ENCODE measurements at places on chromosomes 4 and X.

- no peak overlapping the region for H3K27ac ChIP-seq
- H3K27me3 ChIP-seq, result no peaks in the 10 kb centered on the region
- no peak overlapping the region for H3K4me3 ChIP-seq
- H3K36me3 ChIP-seq, result no peaks in the 10 kb centered on the region
Observed at GRCh38 chr4:10036807-10037342, 15.6 kb upstream of the SLC2A9 start.

- no peak overlapping the region for H3K4me3 ChIP-seq
- no peak overlapping the region for H3K27ac ChIP-seq
- peaks cover 19% of the 10 kb centered on the region for H3K4me1 ChIP-seq
- no peak for DNase-seq
- H3K36me3 ChIP-seq, result peaks cover 2% of the 10 kb centered on the region
Observed at GRCh38 chrX:3589474-3589873, 124.0 kb downstream of the PRKX start.

- peak overlapping the region; percentile 85 for H3K4me3 ChIP-seq
- H3K36me3 ChIP-seq, result peaks cover 53% of the 10 kb centered on the region
- no peak for DNase-seq
- H3K27me3 ChIP-seq, result no peaks in the 10 kb centered on the region
Observed at GRCh38 chr4:151099976-151100417, 569 bp downstream of the RPS3A start.

- no peaks in the 10 kb centered on the region for H3K36me3 ChIP-seq
- H3K27me3 ChIP-seq, result no peaks in the 10 kb centered on the region
- no peak for DNase-seq
- H3K27ac ChIP-seq, result no peak overlapping the region
- no peak overlapping the region for H3K4me3 ChIP-seq
Observed at GRCh38 chrX:132565273-132565672, 76.4 kb upstream of the MBNL3 start.

DNA sequence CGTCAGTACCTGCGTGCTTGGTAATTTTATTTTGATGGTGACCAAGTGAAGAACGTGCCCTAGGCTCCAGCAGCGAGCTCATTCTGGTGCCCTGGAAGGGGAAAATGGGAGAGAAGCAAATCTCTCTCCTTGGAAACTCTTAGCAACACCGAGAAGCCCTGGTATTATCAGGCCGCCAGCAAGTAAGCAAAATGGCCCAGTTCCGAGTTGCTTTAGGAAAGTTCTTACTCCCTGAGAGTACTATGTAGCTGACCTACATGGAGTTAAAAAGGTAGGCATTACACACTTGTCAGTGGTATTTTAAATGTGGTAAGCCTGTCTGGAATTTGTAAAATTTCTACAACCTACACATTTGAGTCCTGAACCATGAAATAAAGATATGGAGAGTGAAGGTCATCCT lies 146.4 kb downstream of the CPEB2 start:
- no peak for DNase-seq
- no peaks in the 10 kb centered on the region for H3K36me3 ChIP-seq
- H3K27me3 ChIP-seq, result no peaks in the 10 kb centered on the region
- H3K4me1 ChIP-seq, result peaks cover 2% of the 10 kb centered on the region
- H3K4me3 ChIP-seq, result no peak overlapping the region

DNA sequence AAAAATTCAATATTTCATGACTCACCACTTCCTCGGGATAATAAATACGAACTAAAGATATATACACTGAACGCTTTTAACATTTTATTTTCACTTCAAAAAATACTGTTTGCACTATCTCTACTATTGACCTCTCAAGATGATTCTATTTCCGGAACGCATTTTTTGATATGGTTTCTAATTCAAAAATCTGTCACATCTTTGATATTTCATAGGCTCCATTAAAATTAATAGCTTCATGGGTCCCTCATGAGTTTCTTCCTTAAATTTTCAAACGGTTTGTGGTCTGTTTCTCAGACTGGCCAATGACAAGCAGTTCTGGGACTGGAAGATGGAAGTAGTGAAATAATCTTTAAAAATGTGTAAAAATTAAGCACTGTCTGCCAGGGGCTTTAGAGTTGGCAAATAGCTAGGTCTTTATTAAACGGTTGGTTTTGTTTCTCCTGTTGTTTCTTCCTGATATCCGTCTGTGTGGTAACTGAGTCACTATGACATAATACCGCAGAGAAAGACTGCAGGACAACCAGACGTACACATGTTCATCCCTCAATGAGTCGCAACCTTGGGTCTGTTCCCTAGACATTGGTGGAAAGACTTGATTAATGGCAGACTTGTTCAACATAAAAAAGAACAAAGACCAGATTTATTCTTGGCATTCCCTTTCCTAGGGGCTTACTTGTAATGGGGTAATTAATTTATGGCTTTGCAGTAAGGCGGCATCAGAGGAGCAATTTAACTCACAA lies 133.8 kb downstream of the PALLD start:
- H3K36me3 ChIP-seq, result no peaks in the 10 kb centered on the region
- DNase-seq, result no peak
- peaks cover 65% of the 10 kb centered on the region for H3K27me3 ChIP-seq
- H3K27ac ChIP-seq, result no peak overlapping the region
- H3K4me1 ChIP-seq, result peaks cover 20% of the 10 kb centered on the region

DNA sequence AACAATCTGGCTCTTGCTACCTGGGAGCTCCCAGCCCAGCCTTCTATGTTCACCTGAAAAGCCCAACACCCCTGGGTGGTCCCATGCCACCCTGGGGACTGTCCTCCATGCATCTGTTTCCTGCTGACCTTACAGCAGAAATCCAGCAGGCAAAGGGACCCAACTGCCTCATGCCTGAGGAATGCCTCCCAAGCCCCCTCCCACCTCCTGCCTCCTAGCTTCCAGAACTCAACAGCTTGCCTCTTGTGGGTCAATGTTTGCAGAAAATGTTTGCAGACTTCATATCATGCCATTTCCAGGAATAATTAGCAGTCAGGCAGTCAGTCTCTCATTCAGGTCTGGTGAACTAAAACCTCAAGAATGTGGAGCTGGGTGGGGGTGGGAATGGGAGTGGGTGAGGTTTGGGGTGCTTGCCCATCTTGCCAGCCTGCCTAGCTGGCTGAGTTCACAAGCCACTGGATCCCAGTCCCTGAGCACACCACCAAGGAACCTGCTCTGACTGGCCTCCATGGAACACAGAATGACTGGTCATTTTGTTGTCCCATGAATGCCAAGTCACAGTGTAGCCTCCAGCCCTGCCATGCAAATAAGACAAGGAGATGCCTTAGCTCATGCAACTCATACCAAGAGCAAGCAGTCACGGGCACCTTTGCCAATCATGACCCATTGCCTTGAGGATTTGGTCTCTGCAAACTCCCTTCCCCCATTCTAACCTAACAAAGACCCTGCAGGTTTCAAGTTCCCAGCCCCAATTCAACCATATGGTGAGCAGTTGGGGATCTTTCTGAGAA lies 12.1 kb upstream of the PLAC1 start:
- peaks cover 2% of the 10 kb centered on the region for H3K36me3 ChIP-seq
- peaks cover 7% of the 10 kb centered on the region for H3K4me1 ChIP-seq
- H3K27me3 ChIP-seq, result no peaks in the 10 kb centered on the region
- DNase-seq, result no peak
- no peak overlapping the region for H3K4me3 ChIP-seq

DNA sequence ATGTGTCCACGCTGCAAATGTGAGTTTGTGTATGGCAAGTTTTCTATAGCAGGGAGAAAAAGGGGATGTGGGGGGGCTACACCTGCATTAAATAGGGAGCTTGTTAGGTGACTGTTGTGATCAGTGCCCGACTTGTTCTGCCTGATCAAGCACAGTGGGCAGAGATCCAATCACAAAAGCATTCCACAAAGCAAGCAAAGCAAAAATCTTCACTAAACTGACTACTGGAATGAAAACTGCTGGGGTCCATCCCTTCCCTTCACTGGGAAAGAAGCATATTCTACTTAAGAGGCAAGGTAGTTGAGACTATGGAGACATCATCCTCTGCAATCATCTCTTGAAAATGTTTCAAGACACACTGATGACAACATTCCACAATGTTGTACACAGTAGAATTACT lies 5.2 kb downstream of the IRS4 start:
- no peak overlapping the region for H3K4me3 ChIP-seq
- H3K36me3 ChIP-seq, result no peaks in the 10 kb centered on the region
- no peak overlapping the region for H3K27ac ChIP-seq
- DNase-seq, result no peak
- peaks cover 24% of the 10 kb centered on the region for H3K27me3 ChIP-seq
- no peaks in the 10 kb centered on the region for H3K4me1 ChIP-seq

GRCh38 chr4:23789762-23790161 lies 100.1 kb downstream of the PPARGC1A start:
- no peaks in the 10 kb centered on the region for H3K36me3 ChIP-seq
- no peaks in the 10 kb centered on the region for H3K27me3 ChIP-seq
- DNase-seq, result no peak
- no peak overlapping the region for H3K27ac ChIP-seq
- no peak overlapping the region for H3K4me3 ChIP-seq

DNA sequence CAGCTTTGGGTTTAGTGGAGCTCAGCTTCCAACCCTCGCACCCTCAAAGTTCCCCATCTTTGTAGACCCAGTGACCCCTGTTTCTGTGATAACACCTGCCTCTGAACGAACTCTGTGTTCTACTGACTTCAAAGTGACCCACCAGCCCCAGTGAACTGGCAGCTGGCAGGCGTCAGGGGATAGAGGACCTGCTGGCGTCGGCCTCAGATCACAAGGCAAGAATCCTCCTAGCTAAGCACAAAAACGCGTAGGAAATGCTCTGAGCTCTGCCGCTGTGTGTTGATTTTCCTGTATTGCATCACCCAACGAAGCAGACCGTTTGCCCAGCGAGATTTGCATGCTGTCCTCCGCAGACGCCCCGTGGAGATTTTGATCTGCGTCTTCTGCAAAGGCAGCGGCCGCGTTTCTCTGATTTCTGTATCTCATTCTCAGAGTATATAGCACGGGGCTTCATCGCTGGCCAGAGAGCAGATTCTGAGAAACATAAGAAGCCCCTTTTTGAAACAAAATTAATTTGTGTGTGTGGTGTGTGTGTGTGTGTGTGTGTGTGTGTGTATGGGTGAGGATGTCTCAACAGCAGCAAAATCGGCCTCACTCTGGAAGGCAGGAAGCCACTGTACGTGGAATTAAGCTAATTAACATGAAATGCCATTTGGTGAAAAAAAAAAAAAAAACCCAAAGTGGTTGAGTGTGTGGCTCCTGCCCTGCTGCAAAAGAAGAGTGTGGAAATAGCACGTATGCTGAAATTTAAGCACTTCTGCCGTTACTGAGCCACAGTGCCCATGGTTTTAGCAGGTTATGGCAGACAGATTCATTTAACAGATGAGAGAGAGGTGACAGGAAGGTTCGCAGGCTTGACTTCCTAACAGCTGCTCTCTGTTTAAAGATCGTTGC lies 29.2 kb upstream of the ASMTL start:
- peak overlapping the region; percentile 100 for H3K27ac ChIP-seq
- H3K27me3 ChIP-seq, result no peaks in the 10 kb centered on the region
- peaks cover 84% of the 10 kb centered on the region for H3K4me1 ChIP-seq
- peak; percentile 88 for DNase-seq
- H3K4me3 ChIP-seq, result peak overlapping the region; percentile 72

DNA sequence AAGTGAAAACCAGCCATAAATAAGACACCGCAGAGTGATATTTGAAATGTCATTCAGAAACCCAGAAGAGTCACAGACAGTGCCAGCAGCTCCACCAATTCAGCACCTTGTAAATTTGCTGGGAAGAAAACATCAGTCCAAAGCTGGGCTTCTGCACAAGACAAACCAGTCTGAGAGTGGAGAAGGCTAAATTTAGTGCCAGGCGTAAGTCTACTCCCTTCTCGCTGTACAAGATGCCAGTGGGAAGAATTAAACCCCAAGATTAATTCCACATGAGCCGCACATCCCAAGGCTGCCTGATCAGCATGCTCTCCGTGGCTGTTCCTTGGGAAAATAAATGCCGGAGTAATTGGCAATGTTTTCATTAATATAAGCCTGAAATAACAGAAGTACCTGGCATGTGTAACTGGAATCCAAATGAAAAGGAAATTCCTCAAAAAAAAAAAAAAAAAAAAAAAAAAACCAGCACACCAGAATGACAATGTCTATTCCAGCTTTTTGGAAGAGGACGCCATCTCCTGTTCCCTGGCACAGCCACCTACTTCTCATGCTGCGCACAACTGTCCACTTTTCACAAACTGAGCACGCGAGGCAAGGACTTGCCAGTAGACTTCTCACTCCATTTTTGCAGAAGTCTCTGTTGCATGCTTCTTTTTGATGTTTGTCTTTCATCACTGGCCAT lies 95.5 kb downstream of the NSUN7 start:
- no peaks in the 10 kb centered on the region for H3K36me3 ChIP-seq
- no peak overlapping the region for H3K4me3 ChIP-seq
- no peak overlapping the region for H3K27ac ChIP-seq

GRCh38 chrX:21155916-21156315 lies 218.3 kb upstream of the CNKSR2 start:
- DNase-seq, result no peak
- no peaks in the 10 kb centered on the region for H3K4me1 ChIP-seq
- no peaks in the 10 kb centered on the region for H3K36me3 ChIP-seq
- no peak overlapping the region for H3K4me3 ChIP-seq

DNA sequence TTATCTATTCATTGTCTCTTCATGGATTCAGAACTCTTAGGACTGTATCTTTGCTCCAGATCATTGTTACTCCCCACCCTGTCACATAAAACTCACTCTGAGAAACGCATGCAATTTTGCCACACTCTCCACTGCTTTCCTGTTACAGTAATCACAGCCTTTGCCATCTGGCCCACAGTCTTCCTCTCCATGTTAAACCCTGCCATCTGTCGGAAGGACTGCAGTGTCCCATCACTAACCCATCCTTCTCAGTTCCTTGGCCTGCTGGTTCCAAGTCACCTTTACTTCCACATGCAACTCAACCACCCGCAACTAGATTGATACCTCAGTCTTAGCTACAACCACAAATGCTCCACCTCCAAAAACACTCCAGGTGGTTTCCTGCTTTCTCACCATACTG lies 308.7 kb upstream of the FAM241A start:
- H3K4me1 ChIP-seq, result no peaks in the 10 kb centered on the region
- H3K36me3 ChIP-seq, result no peaks in the 10 kb centered on the region
- H3K27me3 ChIP-seq, result no peaks in the 10 kb centered on the region
- no peak for DNase-seq

- no peaks in the 10 kb centered on the region for H3K27me3 ChIP-seq
- H3K4me1 ChIP-seq, result peaks cover 19% of the 10 kb centered on the region
- DNase-seq, result no peak
Observed at GRCh38 chr4:152325831-152326230, 210.1 kb downstream of the FBXW7 start.

- DNase-seq, result no peak
- no peaks in the 10 kb centered on the region for H3K4me1 ChIP-seq
- H3K4me3 ChIP-seq, result no peak within 1 kb of the TSS
- no peaks in the 10 kb centered on the region for H3K27me3 ChIP-seq
Observed at GRCh38 chrX:33211356-33212260, at the start of gene DMD. Gene DMD (minus strand): TSS chrX:33211549. CDS start chrX:33211312, 237 bp downstream.

- H3K4me1 ChIP-seq, result no peaks in the 10 kb centered on the region
- no peak for DNase-seq
- peaks cover 16% of the 10 kb centered on the region for H3K27me3 ChIP-seq
- H3K36me3 ChIP-seq, result no peaks in the 10 kb centered on the region
- H3K27ac ChIP-seq, result no peak overlapping the region
- H3K4me3 ChIP-seq, result no peak overlapping the region
Observed at GRCh38 chr4:112894951-112895350, 154.5 kb upstream of the ANK2 start.

Data from activated CD4-positive, alpha-beta memory T cell treated with anti-CD3 and anti-CD28 coated beads, Interleukin-2, amount 10 ng/mL, durations not matched to agents 7 days and 5 days (primary cell).